Stimulated activated CD8-positive, alpha-beta memory T cell treated with anti-CD3 and anti-CD28 coated beads, Interleukin-7, amount 100 ng/mL, for 24 hours (primary cell): ENCODE measurements at places on chromosomes 6 and 20.

GRCh38 chr6:149723771-149724417 lies 6.0 kb upstream of the LATS1 start:
- no peak for DNase-seq

DNA sequence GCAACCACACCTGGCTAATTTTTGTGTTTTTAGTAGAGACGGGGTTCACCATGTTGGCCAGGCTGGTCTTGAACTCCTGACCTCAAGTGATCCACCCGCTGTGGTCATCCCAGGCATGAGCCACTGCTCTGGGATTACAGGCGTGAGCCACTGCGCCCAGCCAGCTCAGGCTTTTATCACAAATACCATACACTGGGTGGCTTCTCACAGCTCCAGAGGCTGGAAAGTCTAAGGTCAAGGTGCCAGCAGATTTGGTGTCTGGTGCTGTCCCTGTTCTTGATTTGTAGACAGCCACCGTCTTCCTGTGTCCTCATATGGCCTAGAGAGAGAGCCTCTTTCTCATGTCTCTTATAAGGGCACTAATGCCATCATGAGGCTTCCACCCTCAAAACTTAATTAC lies 25.9 kb downstream of the SHLD1 start:
- no peak for DNase-seq

DNA sequence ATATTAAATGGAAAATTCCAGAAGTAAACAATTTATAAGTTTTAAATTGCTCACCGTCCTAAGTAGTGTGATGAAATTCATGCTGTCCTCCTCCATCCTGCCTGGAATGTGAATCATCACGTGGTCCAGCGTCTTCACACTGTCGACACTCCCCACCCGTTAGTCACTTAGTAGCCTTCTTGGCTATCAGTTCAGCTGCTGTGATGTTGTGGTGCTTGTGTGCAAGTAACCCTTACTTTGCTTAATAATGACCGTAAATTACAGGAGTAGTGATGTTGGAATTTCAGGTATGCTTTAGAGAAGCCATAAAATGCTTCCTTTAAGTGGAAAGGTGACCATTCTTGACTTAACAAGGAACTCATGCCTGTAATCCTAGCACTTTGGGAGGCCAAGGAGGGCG lies 25.2 kb downstream of the RIOK1 start:
- DNase-seq, result no peak

DNA sequence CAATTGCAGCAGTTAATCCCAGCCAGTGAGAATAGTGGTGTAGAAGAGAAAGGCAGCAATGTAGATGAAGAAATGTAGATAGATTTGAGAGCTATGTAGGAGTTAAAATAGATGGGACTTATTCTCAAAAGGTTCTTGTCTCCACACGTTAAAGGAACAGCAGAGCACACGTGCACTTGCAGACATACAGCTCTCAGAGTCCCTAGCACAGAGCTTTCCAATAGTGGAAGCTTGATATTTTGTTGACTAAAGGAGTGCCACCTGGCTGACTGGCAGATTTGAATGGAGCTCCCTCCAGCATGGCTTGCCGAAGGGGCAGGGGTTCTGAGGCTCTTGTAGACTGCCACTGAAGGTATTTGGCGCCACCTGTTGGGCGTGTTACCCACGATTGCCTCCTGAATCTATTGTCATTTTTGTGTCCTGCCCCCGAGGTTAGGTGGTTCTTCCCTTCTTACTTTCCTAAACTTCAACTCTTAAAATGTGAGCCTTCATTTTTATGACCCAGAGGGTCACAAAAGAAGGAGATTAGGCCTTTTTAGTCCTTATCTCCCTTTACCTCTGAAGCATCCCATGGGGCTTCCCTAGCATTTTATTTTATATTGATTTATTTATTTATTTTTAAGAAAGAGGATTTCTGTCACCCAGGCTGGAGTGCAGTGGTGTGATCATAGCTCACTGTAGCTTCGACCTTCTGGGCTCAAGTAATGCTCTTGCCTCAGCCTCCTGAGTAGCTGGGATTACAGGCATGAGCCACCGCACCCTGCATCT lies 16.4 kb downstream of the BRD2 start:
- peak; percentile 86 for DNase-seq

- no peak for DNase-seq
Measured at GRCh38 chr20:32010101-32010500, at the start of gene CCM2L. Gene CCM2L (plus strand): TSS chr20:32010438. CDS start chr20:32010455, 17 bp downstream.

- no peak for DNase-seq
Measured at GRCh38 chr20:59598625-59599310, 5.6 kb upstream of the PHACTR3 start.
